Endothelial cell of umbilical vein (primary cell): ENCODE measurements at places on chromosomes 7 and 10. TPM values are rescaled to one million over a fixed set of nuclear protein-coding genes. Genes with fewer than 3 reads are reported as not detected.

The LIPK gene
- not detected in 2 replicates for total RNA-seq

GRCh38 chr7:142612237-142612881 is 136.9 kb upstream of the PRSS1 start:
- H3K27me3 ChIP-seq = no peaks in the 10 kb centered on the region
- H3K27ac ChIP-seq = no peak overlapping the region
- peaks cover 5% of the 10 kb centered on the region for H3K4me1 ChIP-seq
- H3K4me3 ChIP-seq = no peak overlapping the region
- no peaks in the 10 kb centered on the region for H3K36me3 ChIP-seq
- DNase-seq = peak; percentile 9

DNA sequence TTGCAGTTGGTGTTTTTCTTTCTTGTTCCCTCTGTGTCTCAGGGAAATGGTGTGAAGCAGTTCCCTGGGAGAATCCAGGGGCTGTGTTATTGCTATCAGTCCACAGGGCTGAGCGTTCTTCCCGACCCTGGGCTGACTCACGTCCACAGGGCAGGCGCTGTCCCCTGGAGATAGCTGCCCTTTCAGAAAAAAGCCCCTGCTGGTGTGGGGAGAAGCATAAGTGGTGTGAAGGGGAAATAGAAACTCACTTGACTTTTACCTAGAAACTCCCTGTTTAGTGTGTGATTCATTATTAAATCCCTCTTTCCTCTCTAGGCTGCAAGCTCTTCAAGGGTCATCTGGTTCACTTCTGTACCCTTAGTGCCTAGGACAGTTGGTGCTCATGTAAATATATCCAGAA is 63.3 kb upstream of the SMNDC1 start:
- H3K4me1 ChIP-seq = peaks cover 6% of the 10 kb centered on the region
- no peak overlapping the region for H3K27ac ChIP-seq

- H3K4me1 ChIP-seq = peaks cover 12% of the 10 kb centered on the region
- no peaks in the 10 kb centered on the region for H3K27me3 ChIP-seq
- H3K36me3 ChIP-seq = no peaks in the 10 kb centered on the region
- H3K4me3 ChIP-seq = no peak overlapping the region
Observed at GRCh38 chr10:71998840-71999194, 34.6 kb downstream of the CHST3 start.

DNA sequence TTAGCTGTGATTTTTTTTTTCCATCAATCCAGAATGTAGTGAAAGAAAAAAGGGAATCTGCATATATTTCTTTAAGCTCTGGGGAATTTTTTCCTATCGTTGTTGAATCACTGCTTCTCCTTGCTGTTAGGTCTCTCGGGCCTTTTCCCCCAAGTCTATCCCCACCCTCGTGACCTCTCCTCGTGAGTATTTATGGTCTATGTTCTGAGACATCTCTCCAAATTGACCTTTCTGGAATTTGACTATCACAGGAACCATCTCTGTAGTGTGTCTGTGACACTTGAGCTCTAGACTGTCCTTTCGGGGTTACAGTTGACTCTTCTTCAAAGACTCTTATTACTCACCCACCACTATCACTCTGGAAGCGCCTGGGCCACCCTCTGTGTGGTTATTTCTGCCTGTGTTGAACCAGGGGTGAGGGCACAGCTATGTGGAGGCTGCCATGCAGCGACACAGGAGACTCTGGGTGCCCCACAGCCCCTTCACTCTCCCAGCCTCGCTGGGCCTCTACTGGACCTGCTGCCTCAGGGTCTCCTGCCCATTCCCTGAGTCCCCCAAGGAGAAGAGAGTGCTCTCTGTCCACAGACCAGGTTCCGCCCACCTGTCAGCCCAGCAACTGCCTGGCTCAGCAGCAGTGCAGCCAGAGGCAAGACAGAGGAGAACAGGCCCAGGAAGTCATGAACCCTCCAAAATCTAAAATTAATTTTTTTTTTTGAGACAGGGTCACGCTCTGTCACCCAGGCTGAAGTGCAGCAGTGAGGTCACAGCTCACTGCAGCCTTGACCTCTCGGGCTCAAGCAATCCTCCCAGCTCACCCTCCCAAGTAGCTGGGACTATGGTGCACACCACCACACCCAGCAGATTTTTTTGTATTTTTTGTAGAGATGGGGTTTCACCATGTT is 45.7 kb upstream of the PTPRN2 start:
- no peaks in the 10 kb centered on the region for H3K36me3 ChIP-seq
- DNase-seq = no peak
- no peak overlapping the region for H3K4me3 ChIP-seq
- no peak overlapping the region for H3K27ac ChIP-seq
- no peaks in the 10 kb centered on the region for H3K4me1 ChIP-seq
- H3K27me3 ChIP-seq = no peaks in the 10 kb centered on the region
